Activated CD8-positive, alpha-beta memory T cell treated with anti-CD3 and anti-CD28 coated beads for 1 hour (primary cell): ENCODE measurements at places on chromosomes 6 and 20.

- DNase-seq: no peak
Measured at GRCh38 chr6:148440016-148440415, 97.4 kb downstream of the SASH1 start.

GRCh38 chr6:166050559-166050958, 117.1 kb downstream of the TBXT start:
- DNase-seq: no peak

DNA sequence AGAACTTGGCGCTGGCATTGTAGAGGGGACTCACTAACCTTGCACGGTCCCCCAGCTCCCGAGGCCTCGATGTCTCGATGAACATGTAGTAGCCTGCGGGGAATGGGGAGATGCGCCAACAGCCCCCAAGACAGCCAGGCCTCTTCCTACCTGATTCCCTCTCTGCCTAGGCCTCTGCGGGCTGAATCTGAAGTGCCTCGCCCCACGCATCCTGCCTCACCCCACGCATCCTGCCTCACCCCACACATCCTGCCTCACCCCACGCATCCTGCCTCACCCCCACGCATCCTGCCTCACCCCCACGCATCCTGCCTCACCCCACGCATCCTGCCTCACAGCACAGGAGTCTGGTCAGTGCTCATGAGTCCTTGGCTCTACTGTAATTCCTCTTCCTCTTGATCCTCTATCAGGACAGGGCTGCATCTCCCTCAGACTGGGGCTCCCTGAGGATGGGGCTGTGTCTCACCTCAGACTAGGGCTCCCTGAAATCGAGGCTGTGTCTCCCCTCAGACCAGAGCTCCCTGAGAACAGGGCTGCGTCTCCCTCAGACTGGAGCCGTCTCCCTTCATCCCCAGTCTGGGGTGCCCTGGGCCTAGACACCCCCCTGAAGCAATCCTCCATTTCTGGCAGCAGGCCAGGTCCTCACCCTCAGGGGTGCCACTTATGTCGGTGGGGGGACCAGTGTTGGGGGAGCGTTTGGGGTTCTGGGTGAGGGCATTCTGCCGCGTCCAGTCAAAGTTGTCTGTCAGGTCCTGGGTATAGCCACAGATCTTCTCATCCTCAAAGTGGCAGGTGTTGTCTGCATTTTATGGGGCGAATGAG, 53.6 kb downstream of the MDGA1 start:
- no peak for DNase-seq

GRCh38 chr6:113805173-113805790, 51.9 kb upstream of the MARCKS start:
- DNase-seq: no peak

DNA sequence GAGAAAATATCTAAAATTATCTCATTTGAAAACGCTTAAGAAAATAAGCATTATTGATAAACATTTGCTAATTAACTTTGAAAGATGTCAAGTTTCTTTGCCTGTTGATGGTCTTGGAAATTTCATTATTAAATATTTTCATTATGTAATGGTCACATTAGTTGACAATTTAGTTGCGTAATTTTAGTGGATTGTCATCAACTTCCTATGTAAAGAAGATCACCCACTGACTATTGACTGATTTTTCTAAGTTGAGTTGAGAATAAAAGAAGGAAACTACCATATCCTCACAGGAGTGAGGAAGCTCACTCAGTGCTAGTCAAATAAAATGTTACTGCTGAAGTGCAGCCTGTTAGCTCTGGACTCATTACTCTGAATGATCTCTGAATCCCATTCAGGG, 79.9 kb upstream of the LY86 start:
- DNase-seq: no peak

DNA sequence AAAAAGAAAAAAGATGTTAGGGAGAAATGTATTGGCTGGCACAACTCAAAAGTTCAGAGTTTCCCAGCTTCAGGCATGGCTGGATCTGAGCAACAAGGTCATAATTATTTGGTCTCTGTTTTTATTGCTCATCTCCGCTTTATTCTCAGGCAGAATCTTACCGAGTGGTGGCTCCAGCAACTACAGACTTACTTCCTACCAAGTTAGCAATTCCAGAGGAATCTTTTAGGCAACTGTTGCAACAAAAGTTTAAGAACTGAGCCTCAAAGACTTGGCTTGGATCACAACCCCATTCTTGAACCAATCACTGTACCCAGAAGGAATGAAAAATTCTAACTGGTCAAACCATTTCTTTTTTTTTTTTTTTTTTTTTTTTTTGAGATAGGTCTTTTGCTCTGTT, 35.5 kb upstream of the NCOA3 start:
- no peak for DNase-seq

GRCh38 chr6:130324657-130325056, 41.2 kb upstream of the TMEM200A start:
- no peak for DNase-seq
